ENCODE measurements at places on chromosomes 4 and X. TPM values are rescaled to one million over a fixed set of nuclear protein-coding genes. Genes with fewer than 3 reads are reported as not detected.

- no peaks in the 10 kb centered on the region for H3K27me3 ChIP-seq
- no peak overlapping the region for H3K4me3 ChIP-seq
- H3K27ac ChIP-seq = no peak overlapping the region
- no peak for DNase-seq
These were observed 77.4 kb downstream of the WDR19 start for GRCh38 chr4:39259571-39260330.

Gene SPANXC
- total RNA-seq = not detected

DNA sequence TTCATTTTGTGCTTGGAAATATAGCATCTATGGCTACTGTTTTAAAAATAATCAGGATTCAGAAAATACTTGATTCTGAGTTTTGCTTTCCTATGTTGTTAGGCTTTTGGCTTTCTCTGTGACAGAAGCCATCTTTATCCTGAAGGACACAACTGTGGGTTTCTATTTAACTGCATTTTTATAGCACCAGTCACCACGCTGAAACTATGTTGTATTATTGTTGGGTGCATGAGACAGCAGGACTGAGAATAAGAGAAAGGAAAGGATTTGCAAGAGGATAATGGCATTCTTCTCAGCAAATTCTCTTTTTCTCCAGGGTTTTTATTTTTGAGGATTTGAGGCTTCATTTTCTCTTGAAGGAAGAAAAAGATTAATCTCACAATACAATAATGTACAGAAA lies 10.1 kb upstream of the NEUROG2 start:
- H3K27me3 ChIP-seq = peaks cover 36% of the 10 kb centered on the region
- no peak overlapping the region for H3K27ac ChIP-seq
- H3K4me1 ChIP-seq = peaks cover 25% of the 10 kb centered on the region
- peaks cover 2% of the 10 kb centered on the region for H3K36me3 ChIP-seq
- no peak overlapping the region for H3K4me3 ChIP-seq

DNA sequence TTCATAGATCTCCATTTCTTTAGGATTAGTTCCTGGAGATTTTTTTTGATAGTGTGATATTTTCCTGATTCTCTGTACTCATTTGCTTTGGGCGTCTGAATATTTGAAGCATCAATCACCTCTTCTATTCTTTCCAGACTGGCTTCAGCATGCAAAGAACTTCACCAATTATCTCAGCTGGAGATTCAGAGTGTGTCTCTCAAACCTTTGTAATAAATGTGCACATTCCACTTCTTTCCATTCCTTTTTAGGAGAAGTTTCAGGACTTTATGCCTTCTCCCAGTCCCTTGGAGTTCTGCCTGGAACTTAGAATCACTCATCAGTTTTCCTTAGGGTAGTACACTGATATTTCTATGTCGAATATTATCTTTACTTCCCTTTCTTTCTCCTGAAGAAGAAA lies 334.8 kb downstream of the TEX13C start:
- no peak overlapping the region for H3K4me3 ChIP-seq
- no peaks in the 10 kb centered on the region for H3K27me3 ChIP-seq
- no peaks in the 10 kb centered on the region for H3K4me1 ChIP-seq
- H3K27ac ChIP-seq = no peak overlapping the region
- no peaks in the 10 kb centered on the region for H3K36me3 ChIP-seq

DNA sequence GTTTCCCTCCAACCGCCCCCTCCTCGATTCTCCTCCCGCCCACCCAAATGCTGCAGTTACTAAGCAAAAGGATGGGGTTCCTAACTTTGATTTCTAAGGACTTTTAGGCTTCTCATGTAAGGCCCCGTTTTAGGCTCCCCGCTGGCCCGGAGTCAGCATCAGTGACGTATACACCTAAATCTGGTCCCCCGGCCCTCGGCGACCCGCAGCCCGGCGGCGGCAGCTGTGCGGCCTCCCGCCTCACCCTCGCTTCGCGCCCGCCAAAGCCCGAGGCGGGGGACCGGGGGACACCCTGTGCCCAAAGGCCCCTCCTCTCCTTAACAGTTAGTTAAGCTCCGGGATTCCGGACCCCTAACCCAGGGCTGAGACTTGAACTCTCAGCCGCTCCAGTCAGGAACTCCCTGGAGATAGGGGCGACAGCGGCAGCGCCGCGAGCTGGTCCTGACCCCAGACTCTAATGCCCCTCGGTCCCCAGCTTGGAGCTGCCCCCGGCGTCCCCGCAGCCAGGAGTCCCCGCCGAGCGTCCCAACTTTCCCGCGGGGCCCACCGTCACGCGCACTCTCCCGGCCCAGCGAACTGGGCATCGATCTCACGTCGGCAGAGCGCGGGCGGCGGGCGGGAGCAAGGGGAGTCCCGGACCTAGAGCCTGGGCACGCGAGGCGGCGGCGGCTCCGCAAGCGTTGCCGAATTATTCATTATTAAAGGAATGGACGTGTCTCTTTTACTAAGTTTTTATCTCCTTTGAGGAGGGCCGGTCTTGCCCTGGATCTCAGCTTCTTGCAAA lies 1.5 kb upstream of the NR3C2 start:
- H3K27me3 ChIP-seq = peaks cover 2% of the 10 kb centered on the region
- peak; percentile 43 for DNase-seq
- H3K4me1 ChIP-seq = peaks cover 37% of the 10 kb centered on the region
- H3K27ac ChIP-seq = peak overlapping the region; percentile 97
- H3K4me3 ChIP-seq = peak overlapping the region; percentile 92

DNA sequence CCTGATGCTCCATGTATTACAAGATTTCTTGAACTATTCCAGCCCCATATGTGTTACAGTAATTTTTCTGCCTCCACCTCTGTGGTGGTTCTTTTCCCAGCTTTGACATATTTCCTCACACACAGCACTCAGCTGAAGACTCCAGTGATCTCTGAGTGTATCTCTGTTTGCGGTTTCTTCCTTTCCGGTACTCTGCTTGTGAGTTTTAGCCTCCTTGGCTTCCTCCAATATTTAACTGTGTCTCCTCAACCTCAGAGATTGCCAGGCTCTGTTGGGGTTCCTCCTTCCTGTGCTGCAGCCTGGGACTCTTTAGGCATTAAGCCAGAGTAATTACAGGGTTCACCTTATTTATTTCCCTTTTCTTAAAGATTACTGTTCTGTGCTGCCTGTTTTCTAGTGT lies 73.2 kb downstream of the NFKB1 start:
- no peak overlapping the region for H3K27ac ChIP-seq
- peak overlapping the region; percentile 38 for H3K4me3 ChIP-seq
- no peak for DNase-seq
- H3K27me3 ChIP-seq = no peaks in the 10 kb centered on the region

DNA sequence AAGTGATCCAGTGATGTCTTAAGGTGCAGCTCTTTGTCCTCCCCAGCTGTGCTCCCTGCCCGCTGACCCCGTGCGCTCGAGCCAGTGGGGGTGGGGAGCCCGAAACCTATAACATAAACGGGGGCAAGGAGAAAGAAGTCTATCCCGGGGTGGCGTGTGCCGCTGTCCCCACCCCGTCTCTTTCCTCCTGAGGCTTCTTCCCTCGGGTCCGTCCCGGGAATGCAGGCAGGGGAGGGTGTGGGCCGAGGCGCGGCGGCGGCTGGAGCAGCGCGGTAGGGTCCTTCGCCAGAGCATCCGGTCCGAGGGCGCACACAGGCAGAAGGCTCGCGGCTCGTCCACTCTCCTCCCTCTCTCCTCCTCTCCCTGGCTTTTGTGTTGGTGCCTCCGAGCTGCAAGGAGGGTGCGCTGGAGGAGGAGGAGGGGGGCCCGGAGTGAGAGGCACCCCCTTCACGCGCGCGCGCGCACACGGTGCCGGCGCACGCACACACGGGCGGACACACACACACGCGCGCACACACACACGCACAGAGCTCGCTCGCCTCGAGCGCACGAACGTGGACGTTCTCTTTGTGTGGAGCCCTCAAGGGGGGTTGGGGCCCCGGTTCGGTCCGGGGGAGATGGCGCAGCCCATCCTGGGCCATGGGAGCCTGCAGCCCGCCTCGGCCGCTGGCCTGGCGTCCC lies at the start of gene RAB33A:
Gene RAB33A, plus strand, starts transcription at position 517 of the 681 bp plus-strand sequence. Its CDS starts 101 bp downstream, at position 618.
- H3K27me3 ChIP-seq = no peaks in the 10 kb centered on the region
- H3K36me3 ChIP-seq = no peaks in the 10 kb centered on the region
- peak within 1 kb of the TSS; percentile 91 for H3K27ac ChIP-seq
- DNase-seq = peak; percentile 20
- H3K4me1 ChIP-seq = peaks cover 51% of the 10 kb centered on the region

Gene PITX2
- total RNA-seq = not detected

Gene GPRASP1
- total RNA-seq = 5.9 TPM

DNA sequence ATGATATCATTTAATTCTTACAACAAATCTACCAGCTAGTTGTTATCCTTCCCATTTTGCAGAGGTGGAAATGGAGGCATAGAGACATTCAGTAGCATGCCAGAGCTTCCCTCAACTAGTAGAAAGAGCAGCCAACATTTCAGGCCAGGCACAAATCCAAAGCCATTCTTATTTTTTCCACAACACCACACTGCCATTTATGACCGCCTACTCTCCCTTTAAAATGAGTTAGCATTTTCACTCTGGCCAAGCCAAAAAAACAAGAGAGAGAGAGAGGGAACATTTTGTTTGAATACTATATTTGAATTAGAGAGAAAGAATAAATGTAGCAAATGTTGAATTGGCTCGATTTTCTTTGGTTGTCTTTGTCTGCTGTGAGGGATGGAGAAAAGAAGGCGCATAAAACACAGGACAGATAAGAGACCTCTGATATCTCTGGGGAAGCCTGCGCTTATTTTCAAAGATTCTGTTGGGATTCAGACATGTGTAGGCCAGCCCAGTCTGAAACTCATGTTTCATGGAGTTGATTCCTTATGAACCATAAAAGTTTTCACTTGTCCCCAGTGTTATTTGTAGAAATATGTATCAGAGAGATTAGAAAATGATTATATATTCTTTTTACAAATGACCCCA lies 265.7 kb downstream of the RAB28 start:
- no peak overlapping the region for H3K4me3 ChIP-seq
- DNase-seq = no peak
- no peaks in the 10 kb centered on the region for H3K27me3 ChIP-seq
- no peak overlapping the region for H3K27ac ChIP-seq
- no peaks in the 10 kb centered on the region for H3K4me1 ChIP-seq

GRCh38 chr4:154329268-154329868 lies 162.2 kb downstream of the DCHS2 start:
- peaks cover 11% of the 10 kb centered on the region for H3K4me1 ChIP-seq
- H3K27me3 ChIP-seq = peaks cover 24% of the 10 kb centered on the region

GRCh38 chr4:6749340-6750171 lies 33.0 kb upstream of the KIAA0232 start:
- DNase-seq = no peak
- H3K4me1 ChIP-seq = no peaks in the 10 kb centered on the region
- H3K36me3 ChIP-seq = no peaks in the 10 kb centered on the region
- H3K27ac ChIP-seq = no peak overlapping the region
- H3K27me3 ChIP-seq = peaks cover 4% of the 10 kb centered on the region
- H3K4me3 ChIP-seq = no peak overlapping the region
